ENCODE measurements at places on chromosomes 16 and 17. TPM values are rescaled to one million over a fixed set of nuclear protein-coding genes. Genes with fewer than 3 reads are reported as not detected.

- no peak for DNase-seq
These were observed 15.1 kb upstream of the BAHCC1 start for GRCh38 chr17:81380131-81380530.

GRCh38 chr16:21600031-21600773 is 825 bp downstream of the METTL9 start:
- peak; percentile 54 for DNase-seq

DNA sequence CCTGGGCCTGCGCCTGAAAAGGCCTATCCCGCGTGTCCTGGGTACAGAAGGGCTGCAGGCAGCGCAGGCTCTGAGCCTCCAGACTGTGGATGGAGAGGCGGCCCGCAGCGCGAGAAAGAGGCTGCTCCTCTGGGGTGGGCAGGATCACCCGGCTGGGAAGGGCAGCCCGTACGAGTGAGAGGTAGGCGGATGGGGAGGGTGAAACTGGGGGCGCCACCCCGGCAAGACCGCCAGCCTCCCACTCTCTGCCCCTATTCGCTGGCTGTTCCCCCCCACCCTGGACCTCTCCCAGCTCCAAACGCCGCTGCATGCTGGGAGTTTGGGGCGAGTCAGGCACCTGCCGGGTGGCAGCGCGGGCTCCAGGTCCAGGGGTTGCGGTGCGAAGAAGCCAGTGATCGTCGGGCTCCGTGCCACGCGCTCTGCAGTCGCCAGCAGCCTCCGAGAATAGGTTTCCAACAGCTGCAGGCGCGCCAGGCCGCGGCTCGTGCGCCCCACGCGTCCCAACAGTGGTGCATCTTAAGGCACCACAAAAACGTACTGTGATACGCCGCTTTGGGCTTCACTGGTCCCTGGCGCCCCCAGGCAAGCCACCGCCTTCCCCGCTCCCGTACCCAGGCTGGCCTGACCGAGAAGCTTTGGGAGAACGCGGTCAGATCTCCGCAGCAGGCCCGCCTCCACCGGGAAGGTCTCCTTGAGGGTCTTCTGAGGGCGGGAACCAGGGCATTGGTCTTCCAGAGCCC is 1.1 kb downstream of the NOXO1 start:
- DNase-seq, result no peak

Gene GAST
- not detected for total RNA-seq

Gene CDH11
- 0.18 TPM for total RNA-seq
